Fibroblast of pulmonary artery (primary cell): ENCODE measurements at places on chromosomes 12 and 14.

- no peak for DNase-seq
Observed at GRCh38 chr12:72631926-72632685, 359.9 kb downstream of the TRHDE start.

- DNase-seq: peak; percentile 25
Observed at GRCh38 chr14:73591690-73592449, at the start of gene ACOT4. TSS of gene ACOT4 (plus strand) at chr14:73591873. CDS start at chr14:73591960, 87 bp downstream.

GRCh38 chr12:72863671-72864070 is 591.5 kb downstream of the TRHDE start:
- DNase-seq: no peak

DNA sequence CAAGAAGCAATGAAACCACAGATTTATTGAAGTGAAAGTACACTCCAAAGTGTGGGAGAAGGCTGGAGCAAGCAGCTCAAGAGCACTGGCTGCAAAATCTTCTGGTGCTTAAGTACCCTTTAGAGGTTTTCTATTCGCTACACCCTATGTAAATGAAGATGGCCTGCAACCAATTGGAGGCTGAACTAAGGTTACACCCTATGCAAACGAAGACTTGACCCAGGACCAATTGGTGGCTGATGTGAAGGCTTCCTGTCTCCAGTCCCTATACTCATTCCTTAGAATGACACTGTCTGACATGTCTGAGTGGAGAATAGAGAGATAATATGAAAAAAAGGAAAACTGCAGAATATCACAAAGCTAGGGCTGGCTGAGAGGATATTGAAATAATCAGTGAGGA is 57.2 kb downstream of the ALG10B start:
- DNase-seq: no peak

- no peak for DNase-seq
Observed at GRCh38 chr14:91041450-91041849, 19.0 kb downstream of the RPS6KA5 start.

GRCh38 chr12:6276956-6277620 is 33.4 kb upstream of the PLEKHG6 start:
- DNase-seq: no peak

GRCh38 chr12:28936221-28936620 is 212.9 kb upstream of the FAR2 start:
- DNase-seq: no peak

GRCh38 chr14:34692348-34692747 is 22.0 kb downstream of the CFL2 start:
- DNase-seq: no peak

DNA sequence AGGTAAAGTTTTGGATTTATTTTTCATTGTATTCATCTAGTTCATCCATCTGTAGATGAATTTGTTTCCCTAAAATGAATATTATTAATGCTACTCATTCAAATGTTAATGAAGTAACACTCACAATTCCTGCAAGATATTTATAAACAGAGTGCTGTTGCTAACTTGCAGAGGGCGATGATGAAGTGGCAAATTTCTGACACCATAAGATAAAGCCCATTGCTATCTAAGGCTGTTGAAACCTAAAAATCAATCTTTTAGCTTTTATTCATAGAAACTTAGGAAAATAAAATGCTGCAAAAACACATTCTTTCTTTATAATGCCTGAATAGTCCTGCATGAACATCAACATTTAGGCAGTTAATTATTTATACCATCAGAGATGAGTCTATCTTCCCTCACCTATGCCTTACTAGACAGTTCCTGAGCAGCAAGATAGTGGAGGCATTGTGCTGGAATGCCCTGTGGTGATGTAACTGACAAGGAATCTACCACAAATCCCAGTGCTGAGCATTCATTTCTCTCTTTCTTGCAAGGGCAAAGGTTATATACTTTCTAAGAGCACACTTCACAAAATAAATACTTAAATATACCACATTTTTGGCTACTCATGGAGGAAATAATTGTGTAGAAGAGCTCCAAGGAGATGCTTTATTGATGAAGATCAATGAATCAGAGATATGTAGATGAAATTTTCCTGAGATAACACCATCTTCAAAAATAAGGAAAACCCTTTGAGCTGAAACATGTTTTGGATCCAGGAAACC is 57.6 kb downstream of the LMNTD1 start:
- peak; percentile 62 for DNase-seq

- DNase-seq: no peak
Observed at GRCh38 chr14:100165831-100166440, 6.5 kb upstream of the DEGS2 start.

DNA sequence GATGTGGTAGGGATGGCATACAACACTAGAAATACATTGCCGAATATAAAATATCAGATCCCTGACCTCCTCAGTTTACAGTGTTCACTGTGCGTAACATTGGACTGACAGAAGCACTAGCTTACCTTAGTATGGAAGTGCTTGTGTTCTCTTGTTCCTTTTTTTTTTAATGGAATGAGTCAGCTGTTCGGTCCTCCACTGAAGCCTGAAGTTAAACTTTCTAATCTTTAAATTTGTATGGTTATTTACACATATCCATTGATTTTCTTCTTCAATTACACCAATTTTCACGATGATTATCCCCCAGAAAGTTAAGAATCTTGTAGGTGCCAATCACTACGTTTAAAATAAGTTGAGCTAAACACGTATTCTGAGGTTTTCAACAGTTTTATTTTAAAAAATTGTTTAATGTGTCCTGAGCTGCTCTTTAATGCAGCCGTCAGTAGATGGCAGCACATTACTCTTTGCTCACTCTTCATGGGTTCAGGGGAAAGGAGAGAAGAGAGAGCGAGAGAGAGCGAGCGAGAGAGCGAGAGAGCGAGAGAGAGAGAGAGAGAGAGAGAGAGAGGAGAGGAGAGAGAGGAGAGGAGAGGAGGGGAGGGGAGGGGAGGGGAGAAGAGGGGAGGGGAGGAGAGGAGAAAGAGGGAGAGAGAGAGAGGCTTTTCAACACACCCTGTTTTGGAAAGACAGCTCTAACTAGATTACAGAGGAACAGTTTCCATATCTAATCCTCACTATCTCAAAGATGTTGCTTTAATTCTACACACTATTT is 134.7 kb upstream of the SCAF11 start:
- DNase-seq: peak; percentile 91

DNA sequence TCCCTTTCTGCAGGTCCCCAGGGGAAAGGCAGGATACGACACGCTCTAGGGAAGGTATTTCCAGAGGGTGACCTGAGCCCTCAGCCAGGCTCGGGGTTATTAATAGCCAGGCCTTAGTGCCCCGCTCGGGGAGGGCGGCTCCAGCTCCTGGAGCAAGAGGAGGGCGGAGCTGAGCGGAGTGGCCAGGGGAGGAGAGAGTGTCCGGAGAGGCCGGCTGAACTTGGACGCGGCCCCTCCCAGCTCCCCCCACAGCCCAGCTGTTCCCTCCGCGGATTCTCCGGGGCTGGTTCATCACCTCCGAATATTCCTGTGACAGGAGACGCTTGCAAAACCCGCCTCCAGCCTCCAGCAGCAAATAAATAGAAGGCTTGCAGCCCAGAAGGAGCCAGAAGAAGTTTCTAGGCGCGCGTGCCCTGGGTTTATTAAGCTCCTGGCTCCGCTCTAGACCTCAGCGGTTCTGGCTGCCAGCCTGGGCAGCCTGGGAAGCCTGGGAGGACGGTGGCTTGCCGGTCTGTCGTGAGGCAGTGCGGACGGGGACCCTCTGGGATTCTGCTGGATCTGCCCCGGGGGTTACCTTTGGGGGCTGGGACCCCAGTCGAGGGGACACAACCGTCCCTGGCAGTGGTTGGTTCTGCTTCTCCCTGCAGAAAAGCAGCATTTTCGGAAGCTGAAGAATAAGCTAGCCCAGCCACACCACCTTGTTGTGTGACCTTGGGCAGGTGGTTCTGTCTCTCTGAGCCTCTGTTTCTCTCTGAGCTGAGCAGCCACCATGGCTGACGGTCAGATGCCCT is at the start of gene HSPB8:
Gene HSPB8, plus strand, starts transcription at position 388 of the 791 bp plus-strand sequence. Its CDS starts 382 bp downstream, at position 770.
- DNase-seq: peak; percentile 95

DNA sequence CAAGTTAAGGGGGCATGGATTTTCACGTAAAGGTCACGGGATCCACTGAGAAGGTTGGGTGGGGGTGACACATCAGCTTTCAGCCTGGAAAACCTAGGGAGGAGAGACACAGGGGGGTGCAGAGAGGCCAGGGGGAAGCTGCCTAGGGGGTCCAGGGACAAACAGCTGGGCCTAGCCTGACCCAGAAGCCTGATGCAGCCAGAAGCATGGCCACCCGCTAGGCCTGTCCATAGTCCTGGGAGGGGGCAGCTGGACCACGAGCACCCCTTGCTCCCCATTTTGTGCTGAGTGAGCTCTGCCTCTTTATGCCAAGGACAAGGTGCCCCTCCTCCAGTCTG is 322.7 kb upstream of the RTL1 start:
- DNase-seq: no peak

GRCh38 chr12:47079468-47079980 is at the start of the genes AMIGO2 and PCED1B:
TSS of gene AMIGO2 (minus strand) at chr12:47079959. CDS start at chr12:47079002, 957 bp downstream.
TSS of gene PCED1B (plus strand) at chr12:47079621. CDS start at chr12:47235064, 155,443 bp downstream.
- DNase-seq: peak; percentile 84

GRCh38 chr12:104925501-104925900 is 32.6 kb downstream of the SLC41A2 start:
- no peak for DNase-seq

DNA sequence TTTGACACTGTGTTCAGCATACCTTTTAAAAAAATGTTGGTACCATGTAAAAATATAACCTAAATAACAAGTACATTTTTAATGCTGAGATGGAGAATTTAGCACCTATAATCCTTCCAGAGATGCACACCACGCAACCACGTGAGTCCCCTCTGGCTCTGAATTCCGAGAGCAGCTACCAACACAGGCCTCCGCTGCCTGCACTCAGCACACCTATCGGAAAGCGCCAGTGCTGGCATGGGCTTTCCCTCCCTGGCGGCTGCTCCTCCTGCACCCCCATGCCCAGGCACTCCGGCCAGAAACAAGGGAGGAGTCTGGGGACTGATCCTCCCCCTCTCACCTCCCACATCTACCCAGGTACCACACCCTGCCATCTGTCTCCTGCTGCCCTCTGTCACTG is 47.0 kb downstream of the ITPK1 start:
- no peak for DNase-seq

DNA sequence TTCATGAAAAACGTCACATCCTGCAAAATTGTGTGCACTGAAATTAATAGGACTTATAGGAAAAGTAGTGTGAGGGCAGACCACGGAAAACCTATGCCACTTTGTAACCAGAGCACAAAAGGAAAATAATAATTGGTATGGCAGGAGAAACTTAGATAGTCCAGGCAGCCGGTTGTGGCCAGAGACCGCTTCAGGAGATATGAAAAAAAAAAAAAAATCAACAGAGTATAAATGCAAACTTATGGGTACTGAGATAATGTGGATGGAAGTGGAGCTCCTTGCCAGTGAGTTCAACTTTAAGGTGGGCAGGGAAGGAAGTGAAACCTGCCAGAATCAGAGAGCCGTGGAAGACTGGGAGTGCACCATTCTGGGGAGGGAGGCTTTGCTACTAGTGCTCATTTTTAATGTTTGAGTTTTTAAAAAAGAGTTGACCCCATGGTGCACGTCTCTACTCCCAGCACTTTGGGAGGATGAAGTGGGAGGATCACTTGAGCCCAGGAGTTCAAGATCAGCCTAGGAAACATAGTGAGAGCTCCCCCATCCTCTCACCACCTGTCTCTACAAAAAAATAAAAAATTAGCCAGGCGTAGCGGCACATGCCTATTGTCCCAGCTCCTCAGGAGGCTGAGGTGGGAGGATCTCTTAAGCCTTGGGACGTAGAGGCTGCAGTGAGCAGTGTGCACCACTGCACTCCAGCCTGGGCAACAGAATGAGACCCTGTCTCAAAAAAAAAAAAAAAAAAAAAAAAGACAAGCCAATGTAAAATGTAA is 34.3 kb upstream of the METAP2 start:
- no peak for DNase-seq

- no peak for DNase-seq
Observed at GRCh38 chr12:110677982-110678381, 10.9 kb downstream of the HVCN1 start.

- no peak for DNase-seq
Observed at GRCh38 chr14:104981699-104982541, 3.7 kb upstream of the CLBA1 start.

DNA sequence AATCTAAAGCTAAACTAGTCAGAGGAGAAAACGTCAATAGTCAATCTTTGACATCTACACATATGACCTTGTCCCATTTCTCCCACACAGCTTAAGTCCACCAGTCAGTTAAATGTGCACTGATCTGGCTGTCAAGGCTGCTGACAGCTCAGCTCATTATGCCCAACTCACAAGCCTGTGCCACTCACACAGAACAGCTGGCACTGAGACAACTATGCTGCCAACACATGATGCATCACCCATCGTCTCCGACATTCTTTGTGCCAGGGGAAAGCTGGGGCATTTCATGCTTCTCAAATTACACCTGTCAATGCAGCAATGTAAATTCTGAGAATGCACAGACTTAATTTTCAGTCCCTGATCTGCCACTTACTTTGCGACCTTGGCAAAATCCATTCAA is 25.3 kb downstream of the GNS start:
- no peak for DNase-seq
